Kidney (tissue), 22 donors: ENCODE measurements at places on chromosomes 1 and 21. TPM values are rescaled to one million over a fixed set of nuclear protein-coding genes. Genes with fewer than 3 reads are reported as not detected.

Gene FNDC5
- total RNA-seq, result 0.35 TPM

Gene NT5C1A
- 2.0 TPM for total RNA-seq

Gene EPHA10
- 0.88 TPM for total RNA-seq

Gene MR1
- total RNA-seq, result 29.3 TPM

Gene PPIAL4G
- total RNA-seq, result 0.35 TPM

Gene CCDC30
- total RNA-seq, result 18.0 TPM

Gene ATP1A4
- total RNA-seq, result 0.19 TPM
